ENCODE measurements at places on chromosomes 6 and 20.

DNA sequence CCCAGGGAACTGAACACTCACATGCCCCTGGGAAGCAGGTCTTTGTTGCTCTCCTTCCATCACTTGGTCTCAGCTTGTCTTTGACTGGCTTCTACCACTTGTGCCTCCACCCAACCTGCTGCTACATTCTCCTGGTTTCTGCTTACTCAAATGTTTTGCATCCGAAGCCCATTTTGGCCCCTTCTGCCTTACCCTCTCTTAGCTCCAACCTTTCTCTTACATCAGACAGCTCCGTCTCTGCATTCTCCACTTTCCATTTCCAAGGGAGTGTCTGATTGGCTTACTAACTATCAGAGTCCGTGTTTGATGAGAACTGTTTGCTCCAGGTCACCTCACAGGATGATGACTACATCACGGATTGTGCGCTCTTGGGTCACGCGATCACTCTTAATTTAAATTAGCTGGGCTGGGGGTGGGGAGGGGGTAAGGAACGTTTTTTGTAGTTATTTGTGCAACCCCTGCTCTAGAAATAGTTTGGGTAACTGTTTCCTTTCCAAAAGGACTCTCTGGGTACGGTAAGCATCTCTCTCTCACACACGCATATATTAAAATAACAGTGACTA is 844 bp upstream of the ABRACL start:
- DNase-seq: peak; percentile 67

- DNase-seq: peak; percentile 48
Observed at GRCh38 chr6:31128093-31128676, 7.9 kb upstream of the CDSN start.

DNA sequence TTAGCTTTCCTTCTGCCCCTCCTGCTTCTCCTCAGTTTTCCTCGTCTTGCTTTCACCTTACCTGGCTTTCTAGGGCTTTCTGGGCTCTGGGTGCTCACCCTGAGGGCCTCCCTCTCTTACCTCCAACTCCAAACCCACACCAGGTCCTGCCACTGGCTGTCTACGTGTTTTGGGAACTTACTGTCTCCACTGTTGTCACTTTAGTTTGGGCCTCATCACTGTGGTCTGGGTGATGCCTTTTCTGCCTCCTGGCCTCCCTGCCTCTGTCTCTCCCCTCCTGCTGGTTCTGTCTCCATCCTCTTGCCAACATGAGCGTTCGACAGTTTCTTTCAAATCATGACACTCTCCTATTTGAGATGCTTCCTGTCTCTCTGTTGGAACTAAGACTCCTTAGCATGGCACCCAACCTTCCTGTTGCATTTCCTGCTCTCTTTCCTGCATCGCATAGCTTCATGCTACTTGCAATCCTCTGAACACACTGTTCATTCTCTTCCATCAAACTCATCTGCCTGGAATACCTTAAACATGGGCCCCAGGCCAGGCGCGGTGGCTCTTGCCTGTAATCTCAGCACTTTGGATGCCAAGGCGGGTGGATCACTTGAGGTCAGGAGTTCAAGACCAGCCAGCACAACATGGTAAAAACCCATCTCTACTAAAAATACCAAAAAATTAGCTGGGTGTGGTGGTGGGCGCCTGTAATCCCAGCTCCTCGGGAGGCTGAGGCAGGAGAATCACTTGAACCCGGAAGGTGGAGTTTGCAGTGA is 5.5 kb downstream of the CD40 start:
- DNase-seq: no peak

- no peak for DNase-seq
Observed at GRCh38 chr20:54083459-54083858, 13.1 kb upstream of the BCAS1 start.

GRCh38 chr6:164286011-164286410 is 871.5 kb downstream of the QKI start:
- no peak for DNase-seq

- DNase-seq: peak; percentile 81
Observed at GRCh38 chr6:143336446-143337152, 113.9 kb downstream of the ADAT2 start.

DNA sequence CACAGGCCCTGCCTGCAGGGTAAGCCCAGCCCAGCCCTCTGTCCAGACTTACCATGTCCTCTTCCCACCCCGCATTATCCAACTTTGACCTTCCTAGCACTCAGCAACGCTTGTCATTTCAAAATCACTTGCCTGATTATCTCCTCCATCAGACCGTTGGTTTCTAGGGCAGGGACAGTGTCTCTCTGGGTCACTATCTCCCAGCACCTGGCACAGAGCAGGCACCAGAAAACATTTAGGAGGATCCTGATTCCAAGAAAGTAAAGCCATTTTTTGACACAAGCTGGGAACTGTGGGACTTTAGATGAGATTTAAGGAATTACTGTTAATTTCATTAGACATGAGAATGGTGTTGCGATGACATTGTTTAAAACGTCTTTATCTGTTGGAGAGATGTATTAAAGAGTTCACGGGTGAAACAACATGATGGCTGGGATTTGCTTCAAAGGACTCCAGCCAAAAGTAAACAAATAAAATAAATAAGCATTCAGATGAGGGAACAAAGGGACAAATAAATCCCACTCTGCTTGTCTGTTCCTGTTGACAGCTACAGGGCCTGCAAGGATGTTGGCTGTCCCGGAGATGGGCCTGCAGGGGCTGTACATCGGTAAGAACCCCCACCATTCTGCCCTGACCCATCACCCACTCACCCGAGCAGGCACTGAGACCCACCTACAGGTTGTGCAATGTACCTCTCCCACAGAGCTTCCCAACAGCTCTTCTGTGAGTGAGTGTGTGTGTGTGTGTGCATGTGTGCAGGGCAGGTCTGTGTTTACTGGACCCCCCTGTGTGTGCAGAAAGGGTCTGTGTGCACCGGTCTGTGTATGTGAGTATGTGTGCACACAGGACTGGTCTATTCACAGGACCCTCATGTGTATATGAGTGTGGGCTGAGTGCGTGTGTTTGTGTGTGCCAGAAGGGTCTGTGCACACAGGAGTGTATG is 5.9 kb downstream of the HSPA12B start:
- DNase-seq: no peak

DNA sequence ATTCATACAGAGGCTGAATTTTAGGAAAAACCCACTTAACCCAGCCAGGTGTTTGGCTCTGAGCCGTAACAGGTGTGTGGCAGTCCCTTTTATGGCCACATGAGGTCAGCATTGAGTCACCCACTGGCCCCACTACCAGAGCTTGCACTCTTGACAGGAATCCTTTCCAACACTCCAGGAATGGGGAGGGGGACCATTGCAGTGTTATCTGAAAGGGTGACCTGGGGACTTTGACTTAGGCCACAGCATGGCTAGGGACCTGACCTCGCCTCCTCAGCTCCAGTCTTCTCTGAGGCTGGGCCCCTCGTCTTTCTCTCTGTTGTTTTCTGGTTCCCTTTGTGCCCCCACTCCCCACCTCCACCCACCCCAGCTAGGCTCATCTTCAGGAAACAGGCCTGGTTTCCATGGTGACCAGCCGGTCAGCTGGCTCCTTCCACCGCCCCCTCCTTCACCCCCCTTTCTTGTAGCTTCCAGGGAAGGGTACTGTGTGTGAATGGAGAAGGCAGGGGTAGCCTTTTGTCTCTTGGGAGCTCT is 2.1 kb upstream of the TMEM151B start:
- no peak for DNase-seq

DNA sequence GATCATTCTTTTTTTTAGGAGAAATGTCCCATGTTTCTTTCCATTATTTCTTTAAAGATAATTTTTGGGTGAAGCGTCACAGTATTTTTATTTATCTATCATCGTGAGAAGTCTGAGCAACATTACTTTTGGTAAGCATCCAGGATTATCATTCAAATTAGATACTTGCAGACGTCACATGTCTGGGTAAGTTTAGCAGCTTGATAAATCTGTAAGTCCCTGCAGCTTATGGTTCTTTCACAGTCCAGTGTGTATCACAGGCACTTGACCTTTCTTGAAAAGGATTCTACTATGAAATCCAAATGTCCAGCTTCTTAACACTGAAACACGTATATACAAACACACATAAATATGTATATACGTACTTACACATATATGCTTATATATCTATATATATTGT is 359.4 kb downstream of the ESR1 start:
- DNase-seq: no peak

DNA sequence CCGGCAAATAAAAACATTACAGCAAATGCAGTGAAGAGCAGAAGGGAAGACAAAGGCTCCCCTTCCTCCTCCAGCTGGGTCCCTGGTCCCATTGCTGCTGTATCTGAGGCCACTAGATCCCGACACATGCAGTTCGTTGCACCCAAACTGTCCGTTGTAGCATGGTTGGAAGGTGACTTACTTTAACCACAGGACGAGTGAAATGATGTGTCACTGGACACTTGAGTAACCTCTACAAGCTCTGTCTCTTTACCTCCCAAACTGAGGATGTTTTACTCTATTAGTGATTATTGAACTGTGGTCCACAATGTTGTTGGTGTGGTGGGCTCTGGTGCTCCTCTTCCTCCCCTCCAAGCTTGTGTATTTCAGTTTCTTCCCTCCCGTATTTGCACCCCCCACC is 46.2 kb upstream of the ARMH2 start:
- no peak for DNase-seq

DNA sequence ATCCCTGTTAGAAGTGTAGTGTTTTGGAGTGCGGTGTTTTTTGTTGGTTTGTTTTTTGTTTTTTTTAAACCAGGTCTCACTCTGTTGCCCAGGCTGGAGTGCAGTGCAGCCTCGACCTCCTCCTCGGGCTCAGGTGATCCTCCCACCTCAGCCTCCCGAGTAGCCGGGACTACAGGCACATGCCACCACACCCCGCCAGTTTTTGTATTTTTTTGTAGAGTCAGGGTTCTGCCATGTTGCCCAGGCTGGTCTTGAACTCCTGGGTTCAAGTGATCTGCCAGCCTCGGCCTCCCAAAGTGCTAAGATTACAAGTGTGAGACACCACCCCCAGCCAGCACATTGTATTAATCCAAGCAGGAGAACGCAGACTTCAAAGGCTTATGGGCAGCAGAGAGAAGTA is 1.3 kb upstream of the TOP1 start:
- no peak for DNase-seq

DNA sequence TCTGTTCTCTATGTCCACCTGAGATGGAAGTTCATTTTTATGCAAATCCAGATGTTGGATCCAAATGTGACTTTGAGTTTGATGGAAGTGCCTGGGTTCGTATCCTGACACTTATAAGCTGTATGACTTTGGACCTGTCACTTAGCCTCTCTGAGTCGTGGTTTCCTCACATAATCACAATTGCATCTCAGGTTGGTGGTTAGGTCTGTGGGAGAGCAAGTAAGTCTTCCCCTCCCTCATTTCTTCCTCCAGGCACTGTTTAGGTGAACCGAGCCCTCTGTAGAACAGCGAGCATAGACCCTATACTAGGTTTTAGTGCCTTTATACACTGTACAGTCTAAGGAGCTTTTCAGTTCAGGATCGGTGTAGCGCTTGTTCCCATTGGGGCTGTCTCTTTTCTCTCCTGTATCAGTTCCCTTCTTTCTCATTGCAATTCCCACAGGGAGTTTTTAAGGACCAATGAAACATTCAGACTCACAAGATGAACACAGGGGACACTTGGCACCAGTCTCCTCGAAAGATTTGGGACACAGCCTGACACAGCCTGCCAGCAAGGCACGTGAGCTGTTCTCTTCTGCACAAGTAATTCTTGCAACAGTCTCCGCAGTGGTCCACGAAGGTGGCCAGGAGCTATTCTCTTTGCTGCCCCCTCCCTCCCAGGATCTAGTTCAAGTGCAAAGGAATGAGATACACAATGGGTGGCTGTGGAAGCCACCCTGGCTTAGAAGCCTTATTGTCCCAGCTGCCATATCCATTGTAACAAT is 11.8 kb downstream of the TOX2 start:
- no peak for DNase-seq

DNA sequence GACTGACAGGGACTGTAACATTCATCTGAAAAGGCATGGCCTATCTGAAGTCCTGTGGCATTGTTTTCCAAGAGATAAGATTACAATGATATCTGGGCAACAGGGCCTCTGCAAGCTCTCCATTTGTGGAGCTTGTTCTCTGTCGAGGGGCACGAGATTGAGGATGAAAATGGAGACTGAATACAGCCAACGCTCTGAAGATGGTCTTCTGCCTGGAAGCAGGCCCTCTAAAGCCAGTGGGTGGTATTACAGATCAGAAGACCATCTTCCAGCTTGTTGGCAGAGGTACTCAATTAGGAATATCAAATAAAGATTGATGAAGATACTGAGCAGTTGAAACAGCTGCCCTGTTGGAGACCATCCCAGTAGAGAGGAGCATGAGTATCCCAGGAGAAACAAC is 288.2 kb downstream of the CENPW start:
- no peak for DNase-seq

DNA sequence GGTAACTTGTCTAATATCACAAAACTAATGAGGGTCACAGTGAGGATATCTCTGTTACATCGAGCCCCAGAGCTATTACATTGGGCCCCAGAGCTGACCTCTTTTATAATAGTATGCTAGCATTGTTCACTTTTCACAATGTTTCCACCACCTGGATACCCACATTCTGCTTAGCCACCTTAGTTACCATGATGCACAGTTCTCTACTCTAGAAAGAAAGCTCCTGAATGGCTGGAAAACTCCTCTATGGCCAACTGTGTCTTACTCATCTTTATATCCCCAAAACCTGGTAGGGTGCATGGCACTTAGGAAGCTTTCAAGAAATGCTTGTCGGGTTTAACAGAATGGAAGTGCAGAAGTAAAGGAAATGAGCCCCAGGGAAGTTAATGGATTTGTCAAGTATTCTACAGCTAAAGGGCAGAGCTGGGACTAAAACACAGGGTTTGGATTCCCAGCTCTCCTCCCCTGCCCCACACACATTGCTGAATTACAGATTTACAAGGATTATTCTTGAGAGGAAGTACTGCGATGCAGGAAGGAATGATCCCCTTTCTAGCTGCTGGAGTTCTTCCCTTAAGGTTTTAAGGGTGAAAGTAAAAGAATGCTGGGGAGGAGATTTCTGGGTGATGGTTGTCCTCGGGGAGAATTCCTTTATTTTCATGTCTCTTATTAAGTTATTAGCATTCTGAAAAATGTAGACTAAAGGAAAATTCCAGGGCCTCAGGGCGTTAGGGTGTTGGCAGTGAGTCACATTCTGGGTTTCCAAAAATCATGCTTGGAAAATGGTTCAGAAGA is 16.1 kb upstream of the HINT3 start:
- DNase-seq: peak; percentile 87

DNA sequence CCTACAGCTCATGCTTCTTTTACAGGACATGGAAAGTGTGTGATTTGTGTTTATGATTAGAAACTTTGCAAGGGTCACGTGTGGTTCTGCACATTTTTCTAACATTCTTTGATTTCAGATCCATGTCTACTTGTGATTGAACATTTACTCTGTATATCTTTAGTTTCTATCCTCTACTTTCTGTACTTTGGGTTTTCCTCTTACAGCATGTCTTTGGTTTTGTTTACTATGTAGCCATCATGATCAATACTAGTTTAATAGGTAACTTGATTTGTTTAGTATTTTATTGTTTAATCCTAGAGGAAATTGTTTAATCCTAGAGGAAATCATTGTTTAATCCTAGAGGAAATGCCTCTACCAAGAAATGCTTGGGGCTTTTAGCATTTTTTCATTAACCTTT is 41.8 kb downstream of the XRN2 start:
- DNase-seq: no peak
